ENCODE measurements at places on chromosomes 12 and 14. TPM values are rescaled to one million over a fixed set of nuclear protein-coding genes. Genes with fewer than 3 reads are reported as not detected.

KRT71 gene
- total RNA-seq = not detected

EMP1 gene
- 11.6 TPM for total RNA-seq

USP44 gene
- 0.21 TPM for total RNA-seq

HCAR1 gene
- total RNA-seq = not detected

KIF5A gene
- total RNA-seq = under 0.01 TPM

TMEM63C gene
- total RNA-seq = 1.4 TPM

PLEKHH1 gene
- 2.7 TPM for total RNA-seq

DPPA3 gene
- not detected for total RNA-seq

BCL11B gene
- 14.8 TPM for total RNA-seq

TESPA1 gene
- total RNA-seq = not detected

FRS2 gene
- 60.5 TPM for total RNA-seq

FGF6 gene
- total RNA-seq = not detected

SETD1B gene
- total RNA-seq = 9.7 TPM

LRP1 gene
- total RNA-seq = 26.3 TPM

GPR132 gene
- under 0.01 TPM for total RNA-seq

LAG3 gene
- not detected for total RNA-seq

ACVRL1 gene
- not detected for total RNA-seq
